ENCODE measurements at places on chromosomes 11 and 22.

GRCh38 chr11:79100093-79100910 is 340.5 kb downstream of the TENM4 start:
- peak; percentile 62 for DNase-seq

- no peak for DNase-seq
These were observed 293.2 kb downstream of the NTM start for GRCh38 chr11:131663405-131664200.

- no peak for DNase-seq
These were observed 226.7 kb upstream of the NARS2 start for GRCh38 chr11:78801161-78801884.

- no peak for DNase-seq
These were observed 1786.5 kb upstream of the RAG2 start for GRCh38 chr11:38384568-38384967.

GRCh38 chr11:107370390-107370789 is 87.2 kb downstream of the CWF19L2 start:
- DNase-seq = no peak

DNA sequence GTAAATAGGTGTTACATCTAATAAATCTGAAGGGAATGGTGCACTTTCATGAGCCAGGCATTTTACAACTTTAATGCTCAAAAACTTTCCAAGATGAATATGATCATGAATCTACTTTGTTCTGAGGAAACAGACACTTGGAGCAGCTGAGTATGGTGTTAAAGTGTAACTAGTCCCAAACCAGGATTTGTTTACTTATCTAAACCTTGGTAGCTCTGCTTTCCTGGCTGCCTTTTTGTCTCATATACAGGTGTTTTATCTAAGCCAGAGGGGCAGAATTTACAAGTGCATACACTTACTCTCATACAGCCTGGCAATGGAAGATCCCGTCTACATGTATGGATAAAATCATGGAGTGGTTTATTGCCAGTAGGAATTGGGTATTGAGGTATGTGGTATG is 171.5 kb downstream of the FAT3 start:
- DNase-seq = no peak

DNA sequence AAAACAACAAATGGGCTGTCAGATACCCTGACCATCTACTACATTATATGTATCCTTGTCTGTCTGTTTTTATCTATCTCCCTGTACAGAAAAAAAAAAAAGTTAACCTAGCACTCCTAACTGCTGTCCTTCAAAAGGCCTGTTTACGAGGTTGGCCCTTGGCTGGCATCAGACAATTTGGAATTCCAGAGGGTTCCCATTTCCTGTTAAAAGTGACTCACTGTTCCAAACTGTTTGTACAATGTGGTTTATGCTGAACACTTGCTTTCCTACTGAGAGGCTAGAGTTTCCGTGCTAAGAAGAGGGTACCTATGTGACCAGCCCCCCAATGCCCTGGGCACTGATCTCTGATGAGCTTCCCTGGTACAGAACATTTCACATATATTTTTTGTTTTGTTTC is 65.9 kb upstream of the HMGXB4 start:
- DNase-seq = no peak

GRCh38 chr11:73114835-73115220 is 27.3 kb downstream of the FCHSD2 start:
- no peak for DNase-seq

DNA sequence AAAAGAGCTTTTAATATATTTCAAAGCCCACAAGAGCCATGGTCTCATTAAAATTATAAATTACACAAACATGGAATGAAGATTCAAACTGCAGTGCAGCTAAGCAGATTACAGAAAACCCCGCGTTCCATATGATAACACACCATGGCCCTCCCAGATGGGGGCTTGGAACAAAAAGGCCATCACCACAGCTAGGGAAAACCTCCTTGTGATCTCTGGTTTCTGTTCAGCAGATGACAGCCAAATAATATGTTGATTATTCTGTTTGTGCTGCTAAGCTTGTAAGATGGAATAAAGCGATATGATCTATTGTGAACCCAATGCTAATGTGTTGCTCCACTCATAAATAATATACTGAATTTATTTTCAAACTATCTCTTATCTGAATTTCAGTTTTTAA is 28.5 kb downstream of the IMMP1L start:
- DNase-seq = no peak
